Neuronal stem cell (in vitro differentiated cells): ENCODE measurements at places on chromosomes 1 and 21.

GRCh38 chr1:226984521-226985238 is 44.6 kb downstream of the COQ8A start:
- no peaks in the 10 kb centered on the region for H3K4me1 ChIP-seq
- no peak for DNase-seq

DNA sequence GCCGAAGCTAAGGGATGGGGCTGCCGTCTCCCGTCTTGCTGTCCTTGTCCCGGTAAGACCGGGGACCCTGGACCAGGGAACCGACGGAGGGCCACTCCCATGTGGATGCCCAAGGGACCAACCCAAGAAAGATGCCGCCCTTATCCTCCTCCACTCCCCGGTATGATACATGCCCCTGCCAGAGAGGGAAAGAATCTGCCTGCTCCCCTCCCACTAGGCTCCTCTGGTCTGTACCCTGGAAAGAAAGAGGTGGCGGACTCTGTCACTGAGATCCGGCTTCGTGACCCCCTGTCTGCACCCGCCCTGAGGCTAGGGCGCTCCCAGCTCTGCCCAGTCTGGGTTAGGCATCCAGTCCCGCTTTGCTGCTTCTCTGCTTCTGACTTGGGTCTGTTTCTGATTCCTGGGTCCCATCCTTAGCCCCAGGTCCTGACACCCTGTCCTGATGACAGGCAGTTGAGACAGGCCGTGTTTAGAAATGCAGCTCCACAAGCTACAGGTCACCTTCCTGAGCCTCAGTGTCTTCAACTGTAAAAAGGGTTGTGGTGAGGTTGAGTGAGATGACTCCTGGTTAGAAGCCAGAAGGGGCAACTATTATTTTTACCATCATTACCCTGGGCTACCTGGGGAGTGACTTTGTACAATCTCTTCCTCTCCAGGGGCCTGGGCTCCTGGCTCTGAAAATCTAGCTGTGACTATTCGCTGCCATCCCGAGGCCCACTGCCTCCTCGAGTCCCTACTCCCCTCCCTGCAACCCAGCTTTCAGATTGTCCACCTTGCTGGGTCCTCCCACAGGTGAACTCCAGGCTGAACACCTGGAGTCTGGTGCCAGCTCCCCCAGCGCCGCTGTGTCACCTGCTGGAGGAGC is 3.7 kb downstream of the MATN1 start:
- peak; percentile 91 for DNase-seq
- no peaks in the 10 kb centered on the region for H3K36me3 ChIP-seq
- H3K4me3 ChIP-seq = no peak overlapping the region
- peaks cover 3% of the 10 kb centered on the region for H3K4me1 ChIP-seq

DNA sequence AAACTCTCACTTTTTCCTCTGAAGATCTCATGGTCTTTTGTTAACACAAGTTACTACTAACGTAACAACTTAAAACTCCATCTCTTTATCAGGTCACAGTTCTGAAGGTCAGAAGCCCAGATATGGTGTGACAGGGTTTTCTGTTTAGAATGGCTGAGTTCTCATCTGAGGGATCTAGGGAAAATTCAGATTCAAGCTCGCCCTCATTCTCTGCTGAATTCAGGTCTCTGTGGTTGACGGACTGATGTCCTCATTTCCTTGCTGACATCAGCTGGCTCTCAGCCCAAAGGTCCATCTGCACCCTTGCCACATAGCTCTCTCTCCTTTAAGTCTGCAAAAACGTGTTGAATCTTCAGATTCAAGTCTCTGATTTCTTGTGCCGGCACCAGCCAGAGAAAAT is 6.1 kb upstream of the NTPCR start:
- H3K4me1 ChIP-seq = peaks cover 4% of the 10 kb centered on the region
- H3K27ac ChIP-seq = no peak overlapping the region
- no peaks in the 10 kb centered on the region for H3K36me3 ChIP-seq

DNA sequence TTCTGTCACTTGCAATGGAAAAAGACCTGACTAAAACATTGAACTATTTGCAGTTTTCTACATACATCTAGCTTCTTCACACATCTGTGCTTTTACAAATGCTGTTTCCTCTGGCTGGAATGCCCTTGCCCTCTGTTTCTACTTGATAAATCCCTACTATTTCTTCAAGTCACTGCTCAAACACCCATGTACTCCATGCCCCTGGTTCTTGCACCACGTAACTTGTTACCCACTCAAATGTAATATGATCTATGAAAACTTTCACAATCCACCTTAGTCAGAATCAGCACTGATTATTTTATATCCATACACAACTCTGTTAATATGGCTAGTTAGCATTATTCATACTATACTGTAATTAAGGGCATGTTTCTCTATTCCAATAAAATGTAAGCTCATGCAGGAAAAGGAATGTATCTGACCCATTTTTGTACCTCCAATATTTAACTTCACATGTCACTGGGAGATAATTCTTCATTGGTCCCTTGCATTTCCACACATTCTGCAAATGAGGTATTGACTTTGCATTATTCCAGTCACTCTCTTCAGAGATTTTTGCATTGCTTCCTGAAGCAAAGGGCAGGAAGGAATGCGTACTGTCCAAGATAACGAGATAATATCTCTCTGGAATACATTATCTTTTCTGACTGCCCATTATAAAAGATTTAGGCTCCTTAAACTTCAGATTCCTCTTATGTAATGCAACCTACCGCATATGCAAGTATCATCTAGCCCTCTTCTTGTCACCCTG is 158.3 kb downstream of the COL24A1 start:
- no peaks in the 10 kb centered on the region for H3K4me1 ChIP-seq
- DNase-seq = no peak
- H3K27ac ChIP-seq = no peak overlapping the region
- no peak overlapping the region for H3K4me3 ChIP-seq
- H3K36me3 ChIP-seq = no peaks in the 10 kb centered on the region

DNA sequence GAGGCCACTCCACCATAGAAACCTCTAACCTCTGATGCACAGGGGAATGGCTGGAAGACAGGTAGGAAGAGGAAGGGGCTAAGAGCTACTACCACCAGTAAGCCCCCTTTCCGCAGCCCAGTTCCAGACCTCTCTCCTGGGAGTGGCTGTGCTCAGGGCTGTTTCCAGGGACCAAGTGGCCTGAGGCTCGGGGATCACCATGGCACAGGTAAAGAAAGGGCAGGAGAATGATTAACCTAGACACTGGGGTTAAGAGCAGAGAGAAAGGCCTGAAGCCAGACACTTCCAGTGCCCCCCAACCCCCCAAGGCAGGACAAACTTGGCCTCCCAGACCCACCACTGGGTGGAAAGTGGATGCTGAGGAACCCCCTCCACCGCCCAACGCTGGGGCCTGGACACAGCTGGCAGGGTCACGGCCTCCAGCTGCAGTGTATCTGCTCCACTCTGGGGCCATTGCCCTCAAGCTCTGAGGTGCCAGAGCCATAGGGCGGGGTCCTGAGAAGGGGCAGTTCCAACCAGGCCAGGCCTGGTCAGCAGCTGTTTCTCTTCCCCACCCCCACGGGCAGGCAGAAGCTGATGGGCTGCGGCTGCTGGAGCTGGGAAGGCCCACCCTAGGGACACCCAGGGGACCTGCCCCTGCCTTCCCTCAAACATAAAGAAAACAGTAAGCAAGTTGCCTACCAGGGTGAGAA is 2.6 kb downstream of the TAGLN2 start:
- no peak for DNase-seq
- H3K4me3 ChIP-seq = no peak overlapping the region
- peaks cover 3% of the 10 kb centered on the region for H3K27me3 ChIP-seq
- H3K4me1 ChIP-seq = peaks cover 22% of the 10 kb centered on the region

DNA sequence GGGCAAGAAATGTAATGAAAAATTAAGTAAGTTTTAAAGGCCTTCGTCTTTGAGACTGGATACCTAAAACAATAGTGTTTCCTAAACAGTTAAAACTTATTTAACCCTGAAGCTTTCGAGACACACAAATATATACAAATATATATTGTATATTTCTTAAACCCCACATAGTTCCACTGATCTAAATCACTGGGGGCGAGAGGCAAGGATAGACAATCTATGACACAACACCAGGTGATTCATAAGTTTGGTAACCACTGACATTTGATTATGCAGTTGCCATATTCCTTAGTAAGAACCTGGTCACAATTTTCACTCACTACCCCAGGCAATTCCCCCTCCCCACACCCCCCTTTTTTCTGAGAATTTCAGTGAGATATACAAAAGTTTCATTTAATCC is 55.3 kb upstream of the BOLA1 start:
- no peak overlapping the region for H3K27ac ChIP-seq
- no peak for DNase-seq
- H3K4me1 ChIP-seq = peaks cover 5% of the 10 kb centered on the region
- no peaks in the 10 kb centered on the region for H3K27me3 ChIP-seq
- H3K36me3 ChIP-seq = peaks cover 24% of the 10 kb centered on the region

DNA sequence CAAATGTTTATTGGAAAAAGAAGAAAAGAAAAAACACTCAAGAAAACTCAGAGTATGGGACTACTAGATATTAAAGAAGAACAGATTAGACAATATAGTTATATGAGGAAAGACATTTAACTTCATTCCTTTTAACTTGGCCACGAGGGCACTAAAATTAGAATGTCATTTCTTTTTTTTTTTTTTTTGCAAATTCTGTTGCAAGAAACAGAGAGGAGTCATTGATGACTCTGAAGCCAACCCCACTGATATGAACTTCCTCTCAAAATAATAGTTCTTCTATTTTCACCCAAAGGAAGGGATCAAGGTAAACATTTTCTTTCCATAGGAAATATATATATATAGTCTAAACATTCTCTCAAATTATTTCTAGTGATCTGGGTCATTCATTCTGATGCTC is 24.6 kb upstream of the PEX19 start:
- no peak overlapping the region for H3K4me3 ChIP-seq
- peaks cover 2% of the 10 kb centered on the region for H3K27me3 ChIP-seq
- H3K36me3 ChIP-seq = peaks cover 96% of the 10 kb centered on the region
- DNase-seq = no peak
- no peak overlapping the region for H3K27ac ChIP-seq

GRCh38 chr1:234262754-234263105 is 110.5 kb upstream of the COA6 start:
- no peak overlapping the region for H3K4me3 ChIP-seq
- no peaks in the 10 kb centered on the region for H3K27me3 ChIP-seq
- no peak for DNase-seq
- peaks cover 2% of the 10 kb centered on the region for H3K4me1 ChIP-seq
- H3K27ac ChIP-seq = no peak overlapping the region

DNA sequence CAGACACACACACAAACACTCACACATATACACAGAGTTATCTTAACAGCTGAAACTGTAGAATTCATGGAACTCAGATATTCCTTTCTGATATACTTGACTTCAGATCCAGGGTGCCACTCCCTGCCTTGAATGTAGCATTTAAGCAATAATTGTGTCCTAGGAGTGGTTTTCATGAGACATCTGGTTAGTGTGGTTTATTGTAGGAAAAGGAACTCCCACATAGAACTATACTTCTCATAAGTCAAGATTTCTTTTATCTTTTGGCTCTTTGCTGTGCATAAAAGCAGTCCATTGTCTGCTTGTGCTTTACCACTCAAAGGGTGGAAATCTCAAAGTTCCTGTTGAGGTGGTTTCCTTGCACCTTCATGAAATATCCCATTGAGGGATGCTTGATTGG is 272.6 kb upstream of the SGIP1 start:
- no peak overlapping the region for H3K27ac ChIP-seq
- H3K4me1 ChIP-seq = peaks cover 18% of the 10 kb centered on the region
- H3K4me3 ChIP-seq = no peak overlapping the region
- no peak for DNase-seq
- no peaks in the 10 kb centered on the region for H3K27me3 ChIP-seq
